ENCODE measurements at places on chromosomes 13 and 19.

DNA sequence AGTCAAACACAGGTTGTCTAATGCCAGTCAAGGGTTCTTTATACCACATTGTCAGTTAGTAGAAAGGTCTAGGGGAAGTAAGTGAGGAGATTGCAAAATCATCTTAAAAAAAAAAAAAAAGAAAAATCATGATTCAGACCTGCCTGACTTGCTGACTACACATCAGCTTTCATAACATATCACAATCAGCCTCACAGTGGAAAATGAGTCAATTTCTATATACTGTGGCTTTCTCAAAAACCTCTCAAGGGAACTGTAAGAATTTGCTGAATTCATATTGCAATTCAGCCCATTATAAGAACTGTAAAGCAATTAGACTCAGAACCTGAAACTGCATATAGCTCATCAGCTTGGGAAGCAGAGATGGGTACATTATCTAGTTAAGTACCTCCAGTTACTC lies 75.3 kb upstream of the GPC6 start:
- no peak for DNase-seq

GRCh38 chr19:548886-549830 lies 5.3 kb downstream of the GZMM start:
- DNase-seq = no peak

- no peak for DNase-seq
Observed at GRCh38 chr13:61036715-61037114, 378.9 kb downstream of the PCDH20 start.

DNA sequence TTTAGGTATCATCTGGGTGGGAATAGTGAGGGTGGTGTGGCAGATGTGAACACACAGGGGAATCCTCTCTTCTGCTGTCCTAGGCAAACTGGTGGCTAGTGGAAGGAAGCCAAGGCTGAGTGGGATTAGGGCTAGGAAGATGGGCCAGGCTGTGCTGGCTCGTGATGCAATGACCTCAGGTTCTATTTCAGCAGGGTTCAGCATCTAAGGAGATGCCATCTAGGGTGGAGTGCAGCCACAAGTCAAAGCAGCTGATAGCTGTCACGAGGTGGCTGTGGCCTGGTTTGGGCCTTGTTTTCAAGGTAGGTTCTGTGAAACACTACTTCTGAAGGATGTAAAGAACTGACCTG lies 21.6 kb downstream of the ARL11 start:
- no peak for DNase-seq

All from T-helper 1 cell (primary cell).